ENCODE measurements at places on chromosomes 6 and 20.

DNA sequence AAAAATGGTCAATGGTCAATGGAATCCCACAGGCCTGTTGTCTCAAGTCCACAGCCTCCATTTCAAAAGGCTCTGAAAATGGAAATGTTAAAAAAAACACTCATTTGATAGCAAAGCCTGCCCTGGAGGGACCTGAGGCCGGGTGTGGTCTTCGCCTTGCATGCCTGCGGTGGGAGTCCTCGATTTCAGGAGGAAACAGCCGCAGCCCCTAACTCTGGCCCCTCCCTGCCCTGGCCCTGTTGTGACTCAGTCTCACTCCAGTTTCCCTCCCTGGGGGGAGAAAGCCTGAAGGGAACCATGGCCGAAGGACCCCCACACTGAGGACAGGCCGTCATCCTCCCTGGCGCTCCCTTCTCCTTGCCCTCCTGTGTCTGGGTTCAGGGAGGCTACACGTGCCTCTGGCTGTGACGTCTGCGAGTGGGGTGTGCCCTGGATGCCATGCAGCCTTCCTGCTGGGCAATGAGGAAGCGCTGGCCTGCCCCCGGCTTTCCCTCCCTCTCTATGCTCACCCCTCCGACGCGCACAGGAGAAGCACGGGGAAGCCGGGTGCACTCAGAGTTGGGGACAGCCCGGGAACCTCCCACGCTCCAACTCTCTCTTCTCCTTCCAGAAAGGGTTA, 9.2 kb downstream of the BHLHE23 start:
- DNase-seq: no peak

DNA sequence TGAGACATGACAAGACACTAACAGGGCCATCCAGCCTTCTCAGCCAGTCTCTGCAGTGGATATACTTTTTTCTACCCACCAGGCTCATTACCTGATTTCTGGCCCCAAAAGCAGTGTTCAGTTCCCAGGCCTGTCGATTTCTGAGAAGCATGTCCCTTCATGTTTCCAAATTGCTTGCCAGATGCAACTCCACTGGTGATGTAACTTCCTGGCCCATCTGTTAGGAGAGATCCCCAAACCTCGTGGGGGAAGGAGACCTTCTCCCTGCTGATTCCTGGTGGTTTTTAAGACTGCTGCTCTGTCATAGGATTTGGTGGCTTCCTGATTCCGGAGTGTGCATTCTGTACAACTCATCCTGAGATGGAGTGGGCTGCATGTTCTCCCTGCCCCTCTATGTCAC, 31.6 kb upstream of the MRPS10 start:
- DNase-seq: no peak

DNA sequence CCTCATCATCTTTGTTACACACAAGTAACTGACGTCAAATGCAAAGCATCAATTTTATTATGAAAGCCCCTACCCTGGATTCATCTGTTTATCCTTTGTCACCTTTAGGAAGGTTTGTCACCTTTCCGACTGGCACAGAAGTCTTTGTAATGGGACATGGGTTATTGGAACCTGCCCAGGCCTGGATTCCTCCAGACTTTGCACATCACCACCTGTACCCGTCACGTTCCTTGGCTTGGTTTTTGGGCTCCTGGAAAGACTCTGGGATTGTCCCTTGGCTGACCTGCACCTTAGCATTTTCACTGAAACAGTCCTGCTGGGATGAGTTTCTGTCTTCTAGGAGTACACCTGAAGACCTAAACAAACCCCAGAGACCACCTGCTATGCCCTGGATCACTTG, 15.4 kb upstream of the ARHGAP18 start:
- no peak for DNase-seq

DNA sequence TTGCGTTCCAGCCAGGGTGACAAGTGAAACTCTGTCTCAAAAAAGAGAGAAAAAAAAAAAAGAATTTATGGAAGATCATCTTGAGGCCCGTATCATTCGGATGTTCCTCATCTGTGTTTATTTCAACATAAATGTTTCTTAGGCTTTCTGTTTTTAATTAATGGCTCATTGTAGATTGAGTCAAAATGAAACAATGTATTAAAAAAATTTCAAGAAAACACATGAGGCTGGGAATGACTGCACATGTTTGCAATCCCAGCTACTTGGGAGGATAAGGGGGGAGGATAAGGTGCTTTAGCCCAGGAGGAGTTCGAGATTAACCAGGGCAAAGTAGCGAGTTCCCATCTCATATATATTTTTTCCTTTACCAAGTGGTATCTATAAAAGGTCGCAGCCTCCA, 47.3 kb downstream of the ITCH start:
- peak; percentile 84 for DNase-seq

DNA sequence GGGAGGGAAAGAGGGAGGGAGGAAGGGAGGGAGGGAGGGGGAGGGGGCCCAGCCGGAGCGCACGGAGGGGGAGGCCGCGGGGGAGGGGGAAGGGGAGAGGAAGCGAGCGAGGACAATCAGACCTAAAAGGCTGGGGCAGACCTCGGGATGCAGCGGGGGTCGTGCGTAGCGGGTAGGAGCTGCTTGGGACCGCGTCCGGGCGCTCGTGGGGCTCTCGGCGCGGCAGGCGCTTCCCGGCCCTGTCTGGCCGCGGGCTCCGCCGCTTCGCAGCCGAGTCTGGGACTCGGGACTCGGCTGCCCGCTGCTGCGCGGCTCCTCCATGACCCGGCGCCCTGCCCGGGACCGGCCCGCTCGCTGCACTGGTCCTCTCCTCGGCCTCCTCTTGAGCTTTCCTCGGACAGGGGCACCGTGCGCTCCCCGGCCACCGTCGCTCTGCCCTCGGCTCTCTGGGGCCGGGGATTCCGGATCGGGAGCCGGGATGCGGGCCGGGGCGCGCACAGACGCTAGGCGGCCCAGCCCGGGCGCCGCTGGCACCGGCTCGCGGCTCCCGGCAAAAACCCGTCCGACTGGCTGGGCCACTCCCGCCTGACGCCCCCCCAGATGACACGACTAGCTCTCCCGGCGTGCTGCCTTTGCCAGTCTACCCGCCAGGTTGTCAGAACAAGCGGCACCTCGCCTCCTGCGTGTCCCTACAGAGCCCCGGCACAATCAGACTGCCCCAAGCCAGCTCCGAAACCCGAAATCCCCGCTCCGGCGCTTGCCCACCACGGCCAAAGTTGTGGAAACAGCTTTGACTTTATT, 2.2 kb downstream of the TFAP2A start:
- DNase-seq: peak; percentile 32

- no peak for DNase-seq
These were observed 795.0 kb downstream of the MAFB start for GRCh38 chr20:39894067-39894466.

- peak; percentile 38 for DNase-seq
These were observed 51.9 kb downstream of the RNF217 start for GRCh38 chr6:125013938-125014660.

DNA sequence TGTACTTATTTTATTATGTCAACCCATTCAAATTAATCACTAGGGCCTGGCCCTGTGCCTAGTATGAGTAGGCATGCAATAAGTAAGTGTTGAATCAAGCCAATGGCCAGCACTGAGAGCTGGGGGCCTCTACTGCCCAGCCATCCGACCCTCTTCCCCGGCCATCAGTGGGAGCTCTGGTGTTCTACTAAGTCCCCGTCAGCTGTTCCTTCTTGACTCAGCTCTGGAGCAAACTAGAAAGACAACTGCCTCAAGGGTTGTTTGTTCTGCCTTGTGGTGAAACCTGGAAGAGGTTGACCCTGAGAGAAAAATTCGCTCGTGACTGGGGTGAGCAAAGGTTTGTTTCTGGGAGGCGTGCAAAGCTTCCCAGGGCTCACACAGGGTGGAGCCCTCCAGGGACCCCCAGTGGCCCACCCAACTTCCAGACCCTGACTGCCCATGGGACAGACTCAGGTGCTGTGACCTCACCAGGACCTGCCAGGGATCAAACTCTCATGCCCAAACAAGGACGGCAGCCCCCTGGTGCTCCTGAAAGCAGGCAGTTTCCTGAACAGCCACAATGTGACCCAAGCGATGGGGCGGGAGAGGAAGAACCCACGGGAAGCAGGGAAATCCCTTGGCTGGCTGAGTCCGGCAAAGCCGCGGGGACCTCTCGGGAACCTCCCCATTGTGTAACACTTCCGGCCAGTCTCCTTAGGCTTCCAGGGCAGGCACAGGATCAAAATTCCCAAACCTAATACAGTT, 50.4 kb downstream of the BANF2 start:
- peak; percentile 69 for DNase-seq

DNA sequence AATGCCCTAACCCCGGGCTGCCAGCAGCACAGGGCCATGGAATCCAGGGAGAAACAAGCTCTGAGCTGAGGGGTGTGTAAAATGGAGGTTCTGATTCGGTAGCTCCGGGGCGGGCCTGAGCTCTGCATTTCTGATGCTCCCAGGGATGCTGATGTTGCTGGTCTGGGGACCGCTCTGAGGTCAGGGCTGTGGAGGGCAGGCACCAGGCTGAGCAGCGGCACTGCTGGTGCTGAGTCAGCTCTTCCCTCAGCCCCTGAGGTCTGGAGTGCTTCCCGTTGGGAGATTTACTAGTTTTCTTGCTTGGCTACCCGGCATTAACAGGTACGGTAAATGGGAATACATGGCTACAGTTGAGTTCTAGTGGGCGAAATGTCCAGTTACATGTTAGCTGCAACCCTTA, 18.6 kb upstream of the CST3 start:
- no peak for DNase-seq

- DNase-seq: no peak
These were observed 230.2 kb downstream of the ANKRD60 start for GRCh38 chr20:57998276-57998675.

GRCh38 chr6:105882828-105883227, 203.3 kb upstream of the PRDM1 start:
- DNase-seq: no peak

DNA sequence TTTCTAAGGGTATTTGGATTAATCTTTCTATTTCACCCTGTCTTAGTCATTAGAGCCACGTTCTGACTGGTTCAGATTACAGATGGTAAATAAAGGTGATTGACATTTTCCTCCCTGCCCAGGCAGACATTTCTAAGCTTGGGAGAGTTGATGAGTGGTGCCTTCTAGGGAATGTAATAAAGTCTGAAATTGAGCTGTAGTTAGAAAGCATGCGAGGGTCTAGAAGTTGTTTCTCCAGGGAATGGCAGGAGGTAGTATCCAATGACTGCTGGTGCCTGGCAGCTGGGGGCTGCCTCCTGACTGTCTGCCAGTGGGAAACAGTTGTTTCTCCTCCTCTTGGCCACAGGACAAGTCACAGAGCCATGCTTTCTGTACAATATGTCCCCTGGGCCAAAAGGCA, 14.6 kb downstream of the EDN3 start:
- DNase-seq: no peak

DNA sequence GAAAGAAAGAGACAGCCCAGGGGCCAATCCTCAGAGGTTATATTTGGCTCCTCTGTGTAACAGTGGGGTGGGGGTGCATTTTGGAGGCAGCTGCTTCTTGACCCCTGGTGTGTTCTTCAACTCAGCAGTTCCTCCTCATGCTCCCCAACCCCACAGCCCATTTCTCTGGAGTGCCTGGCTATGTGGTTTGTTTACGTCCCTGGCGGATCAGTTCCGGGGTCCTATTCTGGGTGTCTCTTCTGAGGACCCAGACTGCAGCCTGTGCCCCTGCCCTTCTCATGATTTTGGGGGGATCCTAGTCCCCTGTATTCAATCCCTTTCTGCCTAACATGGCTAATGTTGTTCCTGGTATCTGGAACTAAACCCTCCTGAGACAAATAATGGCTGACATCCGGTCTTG, 70.5 kb upstream of the SULF2 start:
- no peak for DNase-seq

DNA sequence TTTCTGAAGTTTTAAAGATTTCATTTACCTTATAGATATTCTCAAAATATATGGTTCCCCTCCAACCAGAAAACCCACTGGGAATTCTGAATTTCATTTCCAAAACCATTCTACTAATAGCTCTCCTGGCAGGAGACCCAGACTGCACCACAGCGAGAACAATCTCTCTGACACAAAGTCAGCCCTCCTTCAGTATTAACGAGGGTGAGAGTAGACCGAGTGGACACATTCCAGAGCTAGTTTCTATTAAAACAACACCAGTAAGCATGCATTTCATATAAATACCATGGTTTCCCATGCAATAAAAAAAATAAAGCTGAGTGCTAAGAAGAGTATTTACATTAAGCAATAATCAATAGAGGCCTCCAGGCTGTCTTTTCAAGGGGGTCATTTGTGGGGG, 899.6 kb upstream of the SLC35B3 start:
- DNase-seq: peak; percentile 62

DNA sequence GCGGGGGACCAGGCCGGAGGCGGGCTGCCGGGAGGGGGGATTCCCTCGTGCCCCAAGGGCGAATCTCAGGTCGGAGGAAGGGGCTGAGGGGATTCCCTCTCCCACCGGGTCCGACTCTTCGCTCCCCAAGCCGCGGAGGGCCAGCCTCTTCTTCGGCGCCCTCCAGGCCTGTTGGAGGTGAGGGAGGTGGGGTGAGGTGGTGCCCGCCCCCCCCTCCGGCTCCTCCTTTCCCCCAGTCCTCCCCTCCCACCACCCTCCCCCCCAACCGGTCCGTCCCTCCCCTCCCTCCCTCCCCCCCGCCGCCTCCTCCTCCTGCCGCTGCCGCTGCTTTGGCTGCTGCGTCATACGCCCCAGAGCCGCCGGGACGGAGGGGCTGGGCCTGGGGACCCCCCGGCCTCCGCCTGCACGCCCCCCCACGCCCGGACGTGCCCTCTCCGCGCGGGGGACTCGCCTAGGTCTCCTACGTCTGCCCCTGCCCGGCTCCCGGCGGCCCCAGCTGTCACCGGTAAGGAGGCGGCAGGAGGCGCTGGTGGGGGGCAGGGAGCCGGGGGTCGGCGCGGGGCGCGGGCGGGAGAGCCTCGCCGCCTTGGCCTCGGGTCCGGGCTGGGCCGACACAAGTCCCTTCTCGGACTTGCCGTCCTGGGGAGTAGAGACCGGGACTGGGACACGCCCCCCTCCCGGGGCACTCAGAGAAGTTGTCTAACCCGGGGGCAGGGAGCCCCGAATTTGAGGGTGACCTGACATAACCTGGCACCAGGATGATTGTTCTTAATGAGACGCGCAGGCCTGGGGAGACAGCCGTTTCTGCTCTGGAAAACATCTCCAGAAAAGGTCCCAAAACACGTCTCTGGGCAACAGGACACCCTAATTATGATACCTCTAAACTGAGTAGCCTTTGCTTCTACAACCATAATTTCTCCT, at the start of gene PHF1:
PHF1 (plus strand) TSS at position 304 of the 921 bp plus-strand sequence. CDS start 1,250 bp downstream, outside the sequence.
- DNase-seq: peak; percentile 82

- no peak for DNase-seq
These were observed 49.6 kb upstream of the CCDC28A start for GRCh38 chr6:138724015-138724414.

DNA sequence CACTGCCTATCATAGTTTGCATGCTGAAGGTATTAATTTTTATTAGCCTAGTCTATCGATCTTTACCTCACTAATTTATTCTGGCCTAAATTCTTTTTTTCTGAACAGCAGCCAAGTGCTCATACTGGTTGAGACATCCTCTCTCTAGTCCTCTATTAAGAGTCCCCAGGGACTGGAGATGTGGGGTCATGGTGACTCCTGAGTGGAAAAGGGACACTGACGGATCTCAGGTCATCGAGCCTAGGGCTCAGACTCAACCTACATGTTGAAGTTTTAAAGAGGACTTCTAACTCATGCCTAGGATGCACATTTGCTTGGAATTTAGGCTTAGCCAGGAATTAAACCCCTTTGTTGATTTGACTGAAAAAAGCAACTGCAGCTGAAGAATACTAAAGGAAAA, 378.1 kb downstream of the BTBD9 start:
- DNase-seq: no peak

GRCh38 chr6:6723921-6724538, 135.5 kb downstream of the LY86 start:
- no peak for DNase-seq

GRCh38 chr6:72890671-72891070, 268.8 kb downstream of the KCNQ5 start:
- peak; percentile 21 for DNase-seq
